Dermis blood vessel endothelial cell (primary cell): ENCODE measurements at places on chromosomes 7 and 10. TPM values are rescaled to one million over a fixed set of nuclear protein-coding genes. Genes with fewer than 3 reads are reported as not detected.

FAM13C gene
- 6.0 and 16.7 TPM in 2 replicates for total RNA-seq

FAM131B gene
- total RNA-seq: 0.23 and 0.51 TPM in 2 replicates

ANKRD30A gene
- not detected in 2 replicates for total RNA-seq

DCLRE1C gene
- total RNA-seq: 8.8 and 11.6 TPM in 2 replicates

MACC1 gene
- total RNA-seq: under 0.01 and 0.17 TPM in 2 replicates

SLC13A1 gene
- not detected in 2 replicates for total RNA-seq

EXOC6 gene
- total RNA-seq: 364 and 485 TPM in 2 replicates

BAG3 gene
- total RNA-seq: 7.5 and 15.5 TPM in 2 replicates

SYT15B gene
- 0.51 and 1.2 TPM in 2 replicates for total RNA-seq

LIPN gene
- not detected in 2 replicates for total RNA-seq

VAX1 gene
- not detected in 2 replicates for total RNA-seq

GRID1 gene
- not detected in 2 replicates for total RNA-seq

C7orf57 gene
- not detected in 2 replicates for total RNA-seq
